ENCODE measurements at places on chromosomes 3 and 15.

DNA sequence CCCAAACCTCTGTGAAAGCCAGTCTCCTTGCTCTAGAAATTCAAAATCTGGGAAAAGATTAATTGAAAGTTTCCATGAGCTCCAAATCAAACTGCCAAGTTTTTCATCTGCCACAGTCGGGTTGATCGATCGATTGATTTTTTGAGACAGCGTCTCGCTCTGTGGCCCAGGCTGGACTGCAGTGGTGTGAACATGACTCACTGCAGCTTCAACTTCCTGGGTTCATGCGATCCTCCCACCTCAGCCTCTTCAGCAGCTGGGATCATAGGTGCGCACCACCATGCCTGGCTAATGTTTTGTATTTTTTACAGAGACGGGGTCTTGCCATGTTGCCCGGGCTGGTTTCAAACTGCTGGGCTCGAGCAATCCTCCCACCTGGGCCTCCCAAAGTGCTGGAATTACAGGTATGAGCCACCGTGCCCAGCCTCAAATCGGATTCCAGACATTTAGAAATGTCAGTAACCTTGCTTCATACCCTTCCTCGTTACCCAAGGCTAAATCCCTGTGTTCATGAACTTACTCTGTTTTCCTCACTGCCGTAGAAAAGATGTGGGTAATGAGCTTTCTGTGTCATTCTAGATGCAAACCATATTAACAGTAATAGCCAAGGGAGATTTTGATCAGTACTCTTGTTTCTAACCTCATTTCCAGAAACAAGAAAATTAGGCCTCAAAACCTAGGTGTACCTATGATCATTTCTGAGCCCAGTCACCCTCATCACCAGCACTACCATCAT, 105.9 kb upstream of the AKAP13 start:
- no peaks in the 10 kb centered on the region for H3K4me1 ChIP-seq
- no peak for DNase-seq
- no peak overlapping the region for H3K27ac ChIP-seq
- H3K27me3 ChIP-seq: no peaks in the 10 kb centered on the region
- no peaks in the 10 kb centered on the region for H3K36me3 ChIP-seq

DNA sequence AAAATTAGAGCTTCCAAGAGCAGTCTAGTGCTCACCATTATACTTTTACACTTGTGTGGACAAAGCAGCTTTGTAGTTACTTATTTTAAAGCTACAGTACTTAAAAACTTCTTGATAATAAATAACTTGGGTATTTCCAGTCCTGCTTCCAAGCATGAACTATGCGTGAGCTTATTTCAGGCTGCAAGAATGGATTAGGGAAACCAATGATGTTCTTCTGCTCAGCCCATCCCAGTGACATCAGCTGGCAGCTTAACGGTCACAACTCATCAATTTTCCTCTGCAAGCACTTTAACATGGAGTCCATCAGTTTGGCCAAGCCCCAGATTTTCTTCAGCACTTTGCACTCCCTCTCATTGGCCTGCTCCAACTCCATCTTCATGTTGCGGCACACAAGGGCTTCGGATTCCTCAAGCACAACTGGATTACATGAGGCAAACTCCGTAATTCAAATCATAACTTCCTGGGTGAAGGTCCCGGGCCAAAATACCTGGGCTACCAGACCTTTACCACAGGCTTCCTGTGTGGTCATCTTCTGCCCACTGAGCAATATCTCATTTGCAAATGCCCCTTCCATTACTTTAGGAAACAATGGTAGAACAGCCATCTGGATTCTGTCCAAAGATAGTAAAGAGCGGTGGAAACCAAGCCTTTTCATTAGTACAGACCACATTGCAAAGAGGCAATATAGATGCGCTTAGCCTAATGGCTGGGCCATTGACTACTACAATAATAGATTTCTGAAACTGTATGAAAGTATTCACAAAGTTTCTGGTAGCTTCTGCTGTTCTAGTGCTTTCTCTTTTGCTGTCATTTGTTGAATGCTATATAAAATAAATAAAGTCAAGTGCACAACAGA, 87.5 kb upstream of the DAZL start:
- no peaks in the 10 kb centered on the region for H3K27me3 ChIP-seq
- no peak overlapping the region for H3K27ac ChIP-seq
- H3K4me3 ChIP-seq: no peak overlapping the region
- H3K36me3 ChIP-seq: no peaks in the 10 kb centered on the region

- no peak overlapping the region for H3K4me3 ChIP-seq
- peaks cover 7% of the 10 kb centered on the region for H3K4me1 ChIP-seq
- H3K27me3 ChIP-seq: no peaks in the 10 kb centered on the region
- H3K36me3 ChIP-seq: no peaks in the 10 kb centered on the region
Measured at GRCh38 chr3:8987645-8988383, 24.5 kb upstream of the RAD18 start.

GRCh38 chr3:40071683-40072238, 237.7 kb upstream of the EIF1B start:
- H3K36me3 ChIP-seq: no peaks in the 10 kb centered on the region
- no peak overlapping the region for H3K4me3 ChIP-seq
- no peak overlapping the region for H3K27ac ChIP-seq
- H3K27me3 ChIP-seq: peaks cover 6% of the 10 kb centered on the region
- no peak for DNase-seq
- H3K4me1 ChIP-seq: no peaks in the 10 kb centered on the region

DNA sequence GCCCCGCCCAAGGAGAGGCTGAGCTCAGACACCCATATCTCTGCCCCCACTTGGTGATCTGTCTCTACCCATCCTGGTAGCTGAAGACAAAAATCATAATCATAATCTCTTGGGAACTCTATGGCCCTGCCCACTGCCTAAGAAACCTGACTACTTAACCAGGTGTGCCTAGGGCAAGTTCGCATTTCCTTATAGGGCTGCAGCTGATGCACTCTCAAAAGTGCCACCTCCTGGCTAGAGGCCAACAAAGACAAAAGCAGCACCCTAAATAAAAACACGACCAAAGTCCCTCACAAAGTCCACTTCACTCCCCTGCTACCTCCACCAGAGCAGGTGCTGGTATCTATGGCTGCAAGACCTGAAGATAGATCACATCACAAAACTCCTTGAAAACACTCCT, 250.4 kb upstream of the SLITRK3 start:
- H3K27ac ChIP-seq: no peak overlapping the region
- H3K36me3 ChIP-seq: no peaks in the 10 kb centered on the region
- no peaks in the 10 kb centered on the region for H3K27me3 ChIP-seq
- no peaks in the 10 kb centered on the region for H3K4me1 ChIP-seq
- no peak for DNase-seq
- no peak overlapping the region for H3K4me3 ChIP-seq

- H3K4me3 ChIP-seq: no peak overlapping the region
- DNase-seq: no peak
- peaks cover 3% of the 10 kb centered on the region for H3K27me3 ChIP-seq
- H3K4me1 ChIP-seq: no peaks in the 10 kb centered on the region
- no peaks in the 10 kb centered on the region for H3K36me3 ChIP-seq
Measured at GRCh38 chr3:122962149-122962548, 65.4 kb downstream of the SEMA5B start.

DNA sequence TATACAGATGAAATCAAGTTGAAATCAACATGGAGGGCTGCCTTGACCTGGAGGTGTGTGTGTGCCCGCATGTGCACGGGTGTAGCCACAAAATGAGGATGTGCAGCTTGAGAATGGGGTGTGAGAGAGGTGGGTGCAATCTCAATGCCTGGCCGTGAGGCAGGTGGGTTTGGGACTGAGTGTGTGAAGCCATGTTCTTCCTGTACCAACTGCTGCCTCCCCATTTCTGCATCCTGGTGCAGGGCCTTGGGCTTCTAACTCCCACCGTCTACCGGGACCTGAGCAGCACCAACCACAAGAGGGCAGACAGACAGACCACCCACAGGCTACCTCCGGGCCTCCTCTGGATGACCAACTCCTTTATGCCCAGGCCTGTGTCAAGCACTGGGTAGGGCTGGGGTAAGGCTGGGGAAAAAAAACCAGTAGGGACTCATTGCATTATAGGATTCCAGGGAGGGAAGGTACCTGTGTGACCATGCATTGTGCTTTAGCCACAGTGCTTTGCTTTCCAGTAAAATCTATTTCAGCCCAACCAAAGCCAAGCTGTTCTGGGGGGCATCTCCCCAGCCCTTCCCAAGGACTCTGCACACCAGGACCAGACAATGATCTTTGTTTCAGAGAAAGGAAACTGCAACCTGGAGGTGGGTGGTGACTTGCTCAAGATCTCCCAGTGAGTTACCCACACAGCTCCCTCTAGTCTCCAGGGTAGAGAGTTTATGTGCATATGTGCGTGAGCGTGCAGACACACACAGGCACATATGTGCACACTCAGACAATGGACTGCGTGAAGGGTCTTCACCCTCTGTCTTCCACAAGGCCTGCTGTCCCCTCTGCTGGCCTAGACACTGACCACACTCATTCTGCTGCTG, 162.2 kb upstream of the TLE3 start:
- no peak overlapping the region for H3K4me3 ChIP-seq
- H3K27me3 ChIP-seq: peaks cover 28% of the 10 kb centered on the region
- peaks cover 67% of the 10 kb centered on the region for H3K4me1 ChIP-seq
- H3K36me3 ChIP-seq: no peaks in the 10 kb centered on the region
- H3K27ac ChIP-seq: peak overlapping the region; percentile 59
- no peak for DNase-seq

DNA sequence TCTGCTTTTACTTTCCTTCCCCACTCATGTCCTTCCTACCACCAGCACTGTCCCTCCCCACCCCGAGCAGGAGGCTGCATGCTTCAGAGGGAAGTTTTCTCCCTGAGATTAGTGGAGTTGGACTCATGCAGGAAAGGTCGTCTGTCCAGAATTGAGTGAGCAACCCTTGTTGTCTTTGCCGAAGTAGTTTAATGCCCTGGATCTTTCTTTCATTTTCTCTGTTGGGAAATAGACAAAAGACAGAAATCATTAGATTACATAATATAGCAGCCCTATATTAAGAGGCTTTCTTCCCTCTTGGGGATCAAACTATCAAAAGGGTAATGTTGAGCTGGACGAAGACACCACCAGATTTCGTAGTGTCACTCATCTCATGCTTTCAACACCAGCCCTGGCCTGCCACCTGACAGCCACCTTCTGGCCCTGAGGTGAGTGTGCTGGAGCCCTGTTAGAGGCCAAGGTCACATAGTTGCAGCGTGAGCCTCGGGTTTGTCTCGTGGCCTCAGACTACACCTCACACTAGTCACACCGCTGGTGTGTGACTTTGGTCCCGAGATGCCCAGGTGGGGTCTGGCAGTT, 231.0 kb downstream of the ITPR1 start:
- H3K4me3 ChIP-seq: no peak overlapping the region
- H3K4me1 ChIP-seq: peaks cover 31% of the 10 kb centered on the region
- peaks cover 42% of the 10 kb centered on the region for H3K36me3 ChIP-seq
- no peak overlapping the region for H3K27ac ChIP-seq
- DNase-seq: no peak
- H3K27me3 ChIP-seq: no peaks in the 10 kb centered on the region

DNA sequence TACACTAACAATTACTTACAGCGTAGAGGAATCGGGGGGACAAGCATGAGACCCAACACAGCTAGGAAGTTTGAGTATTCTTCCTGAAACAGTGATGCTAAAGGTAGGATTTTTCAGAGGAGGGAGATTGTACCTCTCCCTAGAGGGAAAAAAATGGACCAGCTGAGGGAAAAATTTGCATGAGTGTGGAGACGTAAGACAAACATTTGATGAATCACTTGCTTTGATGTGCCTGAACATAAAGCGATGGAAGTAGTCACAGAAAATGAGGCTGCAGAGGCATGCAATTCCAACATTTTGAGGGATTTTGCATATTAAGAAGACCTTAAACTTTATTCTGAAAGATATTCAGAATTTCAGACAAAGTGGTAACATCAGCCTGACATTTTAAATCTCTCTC, 102.2 kb downstream of the COL6A6 start:
- H3K27me3 ChIP-seq: peaks cover 18% of the 10 kb centered on the region
- H3K27ac ChIP-seq: no peak overlapping the region
- no peaks in the 10 kb centered on the region for H3K36me3 ChIP-seq
- no peak overlapping the region for H3K4me3 ChIP-seq
- H3K4me1 ChIP-seq: no peaks in the 10 kb centered on the region

GRCh38 chr3:45181496-45181895, 35.3 kb upstream of the CDCP1 start:
- DNase-seq: no peak
- H3K27ac ChIP-seq: no peak overlapping the region
- no peaks in the 10 kb centered on the region for H3K36me3 ChIP-seq
- no peak overlapping the region for H3K4me3 ChIP-seq
- peaks cover 5% of the 10 kb centered on the region for H3K4me1 ChIP-seq

GRCh38 chr15:67701669-67702068, 123.6 kb upstream of the SKOR1 start:
- no peak overlapping the region for H3K27ac ChIP-seq
- peaks cover 18% of the 10 kb centered on the region for H3K36me3 ChIP-seq
- H3K27me3 ChIP-seq: no peaks in the 10 kb centered on the region
- no peak for DNase-seq

DNA sequence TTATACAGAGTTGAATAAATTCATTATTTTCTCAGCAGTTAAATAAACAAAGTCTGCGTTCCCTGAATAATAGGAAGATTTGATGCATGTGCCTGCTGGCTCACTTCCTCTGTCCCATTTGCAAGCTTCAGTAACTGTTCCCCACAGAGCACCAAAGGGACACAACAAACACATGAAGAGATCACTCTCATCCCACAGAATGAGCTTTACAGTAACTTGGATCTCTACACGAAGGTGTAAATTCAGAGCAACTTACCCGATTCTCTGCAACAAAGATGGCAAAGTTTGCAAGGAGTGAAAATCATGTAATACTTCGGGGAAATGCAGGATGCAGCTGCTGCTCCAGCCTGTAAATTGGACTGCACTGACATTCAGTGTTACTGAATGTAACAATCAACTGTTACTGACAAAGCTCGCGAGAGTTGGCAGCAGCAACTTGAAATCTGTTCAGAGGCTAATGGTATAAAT, at the start of gene BCHE:
Gene BCHE, minus strand, starts transcription at position 366 of the 468 bp plus-strand sequence. CDS start 6,390 bp downstream, outside the sequence.
- no peak for DNase-seq
- H3K27me3 ChIP-seq: no peaks in the 10 kb centered on the region
- no peaks in the 10 kb centered on the region for H3K36me3 ChIP-seq
- no peaks in the 10 kb centered on the region for H3K4me1 ChIP-seq

- no peaks in the 10 kb centered on the region for H3K4me1 ChIP-seq
- no peak overlapping the region for H3K4me3 ChIP-seq
- H3K27ac ChIP-seq: no peak overlapping the region
- DNase-seq: no peak
Measured at GRCh38 chr15:52764731-52765130, 25.4 kb downstream of the ONECUT1 start.

DNA sequence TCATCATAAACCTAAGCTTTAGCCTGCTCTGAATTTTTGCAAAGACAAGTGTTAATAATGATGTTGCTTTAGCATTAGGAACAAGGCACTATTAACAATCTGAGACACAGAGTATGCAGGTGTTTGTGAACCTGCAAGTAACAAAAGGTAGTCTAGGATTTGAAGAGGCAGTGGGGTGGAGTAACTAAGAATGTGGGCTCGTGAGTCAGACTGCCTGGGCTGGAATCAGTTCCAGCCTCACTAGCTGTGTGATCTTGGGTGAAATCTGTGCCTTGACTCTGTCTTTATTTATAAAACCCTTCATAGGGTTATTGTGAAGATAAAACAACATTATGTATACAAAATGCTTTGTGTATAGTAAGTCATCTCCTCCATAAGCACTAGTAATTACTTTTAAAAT, 610.6 kb upstream of the CFAP20DC start:
- peaks cover 2% of the 10 kb centered on the region for H3K27me3 ChIP-seq
- H3K4me1 ChIP-seq: no peaks in the 10 kb centered on the region
- DNase-seq: no peak

GRCh38 chr15:59632714-59633113, 21.1 kb downstream of the GCNT3 start:
- H3K4me1 ChIP-seq: no peaks in the 10 kb centered on the region
- no peak overlapping the region for H3K27ac ChIP-seq
- DNase-seq: no peak
- peaks cover 21% of the 10 kb centered on the region for H3K36me3 ChIP-seq

GRCh38 chr15:75359537-75360250, 8.7 kb downstream of the MAN2C1 start:
- H3K27me3 ChIP-seq: no peaks in the 10 kb centered on the region
- H3K36me3 ChIP-seq: peaks cover 11% of the 10 kb centered on the region
- no peak for DNase-seq
